ENCODE measurements at places on chromosomes 2 and 18.

GRCh38 chr18:50678651-50679050 lies 118.8 kb downstream of the MAPK4 start:
- no peak for DNase-seq

GRCh38 chr2:1806254-1806653 lies 61.9 kb upstream of the PXDN start:
- DNase-seq, result no peak

DNA sequence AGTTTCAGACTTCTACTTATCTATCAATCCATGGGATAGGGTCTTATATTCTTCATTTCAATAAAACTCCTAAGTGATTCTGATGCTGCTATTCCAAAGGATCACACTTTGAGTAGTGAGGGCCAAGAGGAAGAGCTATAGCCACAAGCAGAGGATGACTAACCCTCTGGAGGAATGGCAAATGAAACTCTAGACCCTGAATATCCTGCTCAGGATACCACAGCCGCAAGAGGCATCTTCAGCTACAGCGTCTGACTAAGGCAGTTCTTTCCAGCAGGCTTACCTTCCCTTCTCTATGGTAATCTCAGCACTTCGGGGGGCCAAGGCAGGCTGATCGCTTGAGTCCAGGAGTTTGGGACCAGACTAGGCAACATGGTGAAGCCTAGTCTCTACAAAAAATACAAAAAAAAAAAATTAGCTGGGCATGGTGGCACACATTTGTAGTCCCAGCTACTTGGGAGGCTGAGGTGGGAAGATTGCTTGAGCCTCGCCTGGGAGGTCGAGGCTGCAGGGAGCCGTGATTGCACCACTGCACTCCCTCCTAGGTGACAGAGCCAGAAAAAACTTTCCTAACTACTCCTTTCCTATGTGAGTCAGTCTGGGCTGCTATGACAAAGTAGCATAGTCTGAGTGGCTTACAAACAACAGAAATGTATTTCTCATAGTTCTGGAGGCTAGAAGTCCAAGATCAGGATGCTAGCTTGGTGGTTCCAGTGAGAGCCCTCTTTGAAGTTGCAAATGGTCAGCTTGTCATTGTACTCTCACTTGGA lies 371.9 kb downstream of the IRS1 start:
- DNase-seq, result no peak

DNA sequence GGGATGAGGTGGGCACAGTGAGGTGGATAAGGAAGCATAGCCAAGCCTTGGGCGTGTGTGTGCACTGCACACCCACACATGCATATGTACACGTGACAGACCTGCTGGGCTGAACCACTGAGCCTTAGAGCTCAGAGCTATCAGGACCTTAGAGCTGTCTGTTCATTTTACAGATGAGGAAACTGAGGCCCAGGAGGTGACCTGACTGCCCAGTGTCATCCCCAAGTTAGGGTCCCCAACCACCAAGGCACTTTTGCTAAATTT lies 8.2 kb upstream of the SNED1 start:
- no peak for DNase-seq

DNA sequence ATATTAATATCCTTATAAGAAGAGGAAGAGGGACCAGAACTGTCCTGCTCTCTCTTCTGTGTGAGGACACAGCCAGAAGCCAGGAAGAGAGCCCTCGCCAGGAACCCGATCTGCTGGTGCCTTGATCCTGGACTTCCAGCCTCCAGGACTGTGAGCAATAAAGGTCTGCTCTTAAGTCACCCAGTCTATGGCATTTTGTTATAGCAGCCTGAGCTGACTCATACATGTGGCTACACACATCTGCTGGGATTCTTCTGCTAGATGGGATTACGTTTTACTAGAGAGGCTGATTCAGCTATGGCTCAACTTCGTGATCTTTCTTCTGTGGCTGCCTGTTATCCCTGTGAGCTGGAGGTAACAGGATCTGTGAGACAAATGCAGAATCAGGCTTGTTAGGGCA lies 29.6 kb downstream of the ARL4C start:
- DNase-seq, result no peak

DNA sequence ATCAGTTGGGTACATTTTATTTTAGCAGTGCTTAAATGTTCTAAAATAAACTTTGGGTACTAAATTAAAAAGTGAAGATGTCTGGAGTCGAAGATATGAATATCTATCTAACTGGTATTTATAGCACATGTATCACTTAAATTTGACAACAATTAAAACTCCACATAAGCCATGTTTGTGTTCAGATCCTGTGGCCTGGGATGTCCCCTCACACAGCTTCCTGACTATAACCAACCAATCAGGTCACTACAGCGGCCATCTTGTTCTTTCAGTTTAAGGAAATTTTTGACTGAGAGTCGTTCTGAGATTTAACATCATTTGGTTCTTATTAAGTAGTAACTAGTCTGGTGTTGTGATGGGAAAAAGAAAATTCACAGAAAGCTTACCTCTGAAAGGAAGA lies 170.7 kb upstream of the NRP2 start:
- DNase-seq, result no peak

DNA sequence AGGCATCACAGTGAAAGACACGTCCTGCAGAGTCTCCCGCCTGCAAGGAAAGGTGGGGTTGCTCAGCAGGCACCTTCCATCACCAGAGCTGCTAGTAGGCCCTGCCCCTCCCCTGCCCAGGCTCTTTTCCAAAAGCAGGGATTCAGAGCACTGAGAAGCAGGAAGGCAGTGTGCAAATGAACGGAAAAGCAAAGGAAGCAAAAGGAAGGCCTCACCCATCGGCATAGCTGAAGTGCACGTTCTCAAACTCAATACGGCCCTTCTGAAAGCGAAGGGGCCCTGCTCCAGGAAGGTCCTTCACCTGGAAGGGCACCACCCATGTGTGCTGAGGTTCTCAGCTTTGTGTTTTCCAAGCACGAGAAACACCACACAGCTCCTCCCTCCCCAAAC lies 5.7 kb downstream of the ABCB6 start:
- no peak for DNase-seq

GRCh38 chr18:55262021-55262560 lies 302.8 kb upstream of the CCDC68 start:
- DNase-seq, result no peak

GRCh38 chr2:216372761-216373291 lies 543 bp upstream of the MARCHF4 start:
- DNase-seq, result no peak

GRCh38 chr2:37674946-37675345 lies 3.5 kb upstream of the CDC42EP3 start:
- no peak for DNase-seq

GRCh38 chr2:12811916-12812315 lies 95.2 kb downstream of the TRIB2 start:
- no peak for DNase-seq

DNA sequence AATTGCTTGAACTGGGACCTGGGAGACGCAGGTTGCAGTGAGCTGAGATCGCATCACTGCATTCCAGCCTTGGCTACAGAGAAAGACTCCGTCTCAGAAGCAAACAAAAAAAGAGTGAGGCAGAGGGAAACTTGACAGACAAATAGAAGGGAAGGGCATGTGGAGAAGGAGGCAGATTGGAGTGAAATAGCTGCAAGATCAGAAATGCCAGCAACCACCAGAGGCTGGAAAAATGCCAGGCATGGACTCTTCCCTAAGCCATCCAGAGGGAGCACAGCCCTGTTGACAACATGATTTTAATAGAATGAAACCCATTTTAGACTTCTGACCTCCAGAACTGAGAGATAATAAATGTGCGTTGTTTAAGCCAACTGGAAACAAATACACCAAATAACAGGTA lies 447.2 kb upstream of the SPHKAP start:
- DNase-seq, result no peak

- no peak for DNase-seq
Observed at GRCh38 chr18:41396861-41397260, 558.2 kb upstream of the PIK3C3 start.

GRCh38 chr2:237128026-237128703 lies 42.5 kb downstream of the COPS8 start:
- peak; percentile 70 for DNase-seq

DNA sequence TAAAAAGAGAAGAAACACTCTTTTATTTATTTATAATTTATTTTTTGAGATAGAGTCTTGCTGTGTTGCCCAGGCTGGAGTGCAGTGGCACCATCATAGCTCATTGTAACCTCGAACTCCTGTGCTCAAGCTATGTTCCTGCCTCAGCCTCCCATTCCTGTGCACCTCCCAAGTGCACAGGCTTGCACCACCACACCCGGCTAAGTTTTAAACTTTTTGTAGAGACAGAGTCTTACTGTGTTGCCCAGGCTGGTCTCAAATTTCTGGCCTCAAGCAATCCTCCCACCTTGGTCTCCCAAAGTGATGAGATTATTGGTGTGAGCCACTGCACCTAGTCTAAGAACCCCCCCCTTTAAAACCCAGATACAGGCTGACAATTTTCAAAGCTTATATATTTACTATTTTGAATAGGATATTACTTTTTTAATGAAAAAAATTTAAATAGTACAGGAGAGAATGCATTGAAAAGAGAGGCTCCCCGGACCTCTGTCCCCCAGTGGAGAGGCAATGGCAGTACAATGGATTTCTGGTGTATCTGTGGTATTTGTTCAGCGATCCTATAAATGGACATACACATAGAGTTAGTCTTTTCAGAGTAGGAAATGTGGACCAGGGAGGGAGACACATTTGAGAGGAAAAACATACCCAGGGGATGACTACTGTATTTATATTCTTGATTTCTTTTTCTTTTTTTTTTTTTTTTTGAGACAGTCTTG lies 48.1 kb upstream of the CNOT11 start:
- DNase-seq, result no peak

GRCh38 chr2:184419744-184420143 lies 178.6 kb upstream of the ZNF804A start:
- DNase-seq, result no peak

DNA sequence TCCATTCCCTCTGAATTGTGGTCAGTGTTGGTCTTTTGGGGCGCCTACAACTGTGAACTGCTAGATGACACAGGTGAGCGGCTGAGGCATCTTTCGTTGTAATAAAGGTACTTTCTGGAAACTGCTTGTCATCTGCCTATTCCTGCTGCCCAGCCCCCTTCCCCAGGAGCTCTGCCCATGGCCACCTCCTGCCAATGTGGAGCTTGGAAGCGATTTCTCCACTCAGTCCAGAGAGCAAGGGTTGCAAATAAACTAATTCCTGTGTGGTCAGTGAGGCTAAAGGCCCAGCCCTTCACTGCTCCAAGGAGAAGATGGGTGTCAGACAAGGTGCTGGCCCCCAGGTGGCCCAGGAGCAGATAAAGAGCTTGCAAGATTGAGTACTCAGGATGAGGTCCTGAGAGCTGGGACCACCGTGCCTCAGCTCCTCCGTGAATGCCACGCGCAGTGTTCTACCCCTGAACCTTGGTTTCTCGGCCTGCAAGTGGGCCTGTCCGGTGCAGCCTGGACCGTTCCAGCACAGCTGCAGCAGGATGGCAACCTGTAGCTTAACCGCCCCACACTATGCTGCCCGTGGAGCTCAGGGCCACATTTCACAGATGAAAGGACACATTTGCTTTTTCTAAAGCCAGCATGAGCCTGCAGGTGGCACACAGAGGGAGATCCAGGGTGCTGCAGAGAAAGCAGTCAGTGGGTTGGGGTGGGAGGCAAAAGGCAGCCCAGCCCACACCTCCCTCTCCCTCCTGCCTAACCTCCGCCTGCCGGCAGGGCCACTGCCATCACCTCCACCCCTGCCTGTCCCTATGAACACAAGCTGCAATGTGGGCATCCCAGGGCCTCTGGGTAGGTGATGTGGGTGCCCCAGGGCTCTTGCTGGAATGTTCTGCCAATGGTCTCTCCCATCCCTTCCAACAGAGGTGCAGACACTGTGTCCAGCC lies 78.7 kb upstream of the OTOF start:
- no peak for DNase-seq

- DNase-seq, result no peak
Observed at GRCh38 chr2:173630425-173631126, 275.9 kb downstream of the CDCA7 start.

DNA sequence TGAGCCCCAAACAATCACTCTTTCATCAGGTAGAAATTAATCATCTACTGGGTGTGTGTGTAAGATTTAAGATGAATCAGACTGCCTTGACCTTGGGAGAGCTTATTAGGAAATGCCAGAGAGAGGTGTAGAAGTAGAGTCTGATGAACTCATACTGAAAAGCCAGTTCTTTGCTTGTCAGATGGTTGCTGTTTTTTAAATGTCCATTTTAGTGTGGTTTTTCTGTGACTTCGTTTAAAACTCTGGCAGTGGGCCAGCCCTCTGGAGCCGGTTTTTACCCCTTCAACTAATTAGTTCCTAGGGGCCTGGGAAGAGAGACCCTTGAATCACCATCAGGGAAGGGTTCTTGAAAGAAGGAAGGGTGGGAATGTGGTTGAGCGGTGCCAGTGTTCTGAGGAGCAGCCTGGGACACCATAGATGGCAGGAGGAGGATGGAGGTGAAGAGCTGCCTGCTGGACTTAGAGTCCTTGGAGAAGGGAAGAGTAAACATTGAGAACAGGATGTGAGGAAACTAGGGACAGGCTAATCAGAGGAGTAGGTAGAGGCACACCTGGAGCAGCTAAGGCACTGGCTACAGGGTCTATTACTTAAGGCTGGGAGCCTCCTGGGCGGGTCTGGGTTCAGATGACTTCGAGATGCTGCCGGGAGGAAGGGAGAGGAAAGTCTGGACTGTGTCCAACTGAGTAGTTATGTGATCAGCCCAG lies 66.1 kb downstream of the LRRFIP1 start:
- DNase-seq, result peak; percentile 74

- DNase-seq, result no peak
Observed at GRCh38 chr2:41910126-41910525, 137.7 kb upstream of the PKDCC start.
